ENCODE measurements at places on chromosomes 7 and 10.

DNA sequence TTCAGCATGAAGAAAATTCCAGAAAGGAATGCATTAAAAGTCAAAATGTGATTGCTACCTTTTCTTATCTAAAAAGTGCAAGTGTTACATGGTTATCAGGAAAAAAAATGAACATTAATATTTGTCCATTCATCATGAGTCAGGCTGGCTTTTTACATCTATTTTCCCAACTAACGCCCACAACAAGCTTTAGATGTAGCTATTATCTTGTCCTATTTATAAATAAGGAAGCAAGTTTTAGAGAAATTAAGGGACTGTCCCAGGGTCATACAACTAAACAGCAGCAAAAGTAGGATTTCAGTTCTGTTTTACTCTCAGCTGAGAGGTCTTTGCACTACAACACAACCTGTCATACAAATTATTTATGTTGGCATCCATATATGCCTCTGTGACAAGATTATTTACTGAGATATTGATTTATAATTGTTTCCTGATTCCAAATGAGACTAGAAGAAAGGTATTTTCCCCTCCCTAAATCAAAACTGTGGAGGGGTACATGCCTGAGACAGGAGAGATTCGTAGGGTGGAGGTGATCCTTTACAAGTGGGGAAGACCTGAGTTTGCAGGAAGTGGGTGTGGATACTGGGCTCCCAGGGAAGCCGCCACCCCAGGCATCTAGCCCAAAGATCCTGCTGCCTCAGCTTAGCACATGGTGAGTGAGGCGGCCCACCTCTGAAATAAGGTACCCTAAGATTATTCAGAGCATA, 57.2 kb upstream of the ARID5B start:
- no peak for DNase-seq

GRCh38 chr10:120336911-120337540, 120.0 kb upstream of the PLPP4 start:
- DNase-seq, result peak; percentile 43

DNA sequence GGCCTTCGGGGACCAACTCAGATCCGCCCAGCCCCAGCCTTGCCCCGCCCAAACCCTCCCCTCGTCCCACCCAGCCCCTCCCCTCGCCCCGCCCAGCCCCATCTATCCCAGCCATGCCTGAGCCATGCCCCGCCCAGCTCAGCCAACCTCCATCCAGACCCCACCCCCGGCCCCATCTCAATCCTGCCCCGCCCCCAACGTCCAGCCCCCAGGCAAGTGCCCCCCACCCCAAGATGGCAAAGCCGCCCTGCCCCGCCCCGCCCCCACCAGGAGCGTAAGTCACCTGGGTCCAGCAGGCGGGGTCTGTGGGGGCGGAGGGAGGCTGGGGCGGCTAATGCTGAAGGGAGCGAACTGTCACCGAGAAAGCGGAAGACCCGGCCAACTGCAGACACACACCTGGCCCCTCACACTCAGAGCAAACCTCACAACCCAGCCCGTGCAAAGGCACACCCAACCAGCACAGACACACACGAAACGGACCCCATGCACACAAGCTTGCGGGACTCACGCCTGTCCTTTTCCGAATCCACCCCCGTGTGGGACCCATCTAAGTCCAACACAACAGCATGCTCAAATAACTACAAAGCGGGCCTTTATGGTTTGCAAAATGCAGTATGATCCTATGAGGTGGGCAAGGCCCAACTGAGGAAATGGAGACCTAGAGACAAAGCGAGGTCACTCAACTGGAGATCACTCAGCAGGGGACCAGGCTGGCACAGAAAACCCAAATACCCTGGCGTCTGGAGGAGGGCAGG, 11.5 kb upstream of the OGA start:
- no peak for DNase-seq

DNA sequence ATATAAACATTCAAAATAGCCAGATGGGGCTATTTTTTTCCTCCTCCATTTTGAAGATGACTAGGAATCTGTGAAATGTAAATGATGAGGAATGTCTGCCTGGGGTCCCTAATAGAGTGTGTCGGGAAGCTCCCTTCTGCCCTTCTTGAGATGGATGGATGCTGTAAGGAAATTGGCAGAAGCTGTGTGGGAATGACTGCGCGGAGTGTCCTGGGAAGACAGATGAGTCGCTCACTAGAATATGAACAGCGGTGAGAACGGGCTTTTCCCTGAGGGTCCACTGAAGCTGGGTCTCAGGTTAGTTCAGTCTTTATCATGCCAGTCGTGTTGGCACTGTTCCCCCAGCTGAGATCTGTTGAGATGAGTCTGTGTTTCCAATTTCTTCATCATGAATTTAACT, 75.1 kb upstream of the PLPP4 start:
- DNase-seq, result no peak

DNA sequence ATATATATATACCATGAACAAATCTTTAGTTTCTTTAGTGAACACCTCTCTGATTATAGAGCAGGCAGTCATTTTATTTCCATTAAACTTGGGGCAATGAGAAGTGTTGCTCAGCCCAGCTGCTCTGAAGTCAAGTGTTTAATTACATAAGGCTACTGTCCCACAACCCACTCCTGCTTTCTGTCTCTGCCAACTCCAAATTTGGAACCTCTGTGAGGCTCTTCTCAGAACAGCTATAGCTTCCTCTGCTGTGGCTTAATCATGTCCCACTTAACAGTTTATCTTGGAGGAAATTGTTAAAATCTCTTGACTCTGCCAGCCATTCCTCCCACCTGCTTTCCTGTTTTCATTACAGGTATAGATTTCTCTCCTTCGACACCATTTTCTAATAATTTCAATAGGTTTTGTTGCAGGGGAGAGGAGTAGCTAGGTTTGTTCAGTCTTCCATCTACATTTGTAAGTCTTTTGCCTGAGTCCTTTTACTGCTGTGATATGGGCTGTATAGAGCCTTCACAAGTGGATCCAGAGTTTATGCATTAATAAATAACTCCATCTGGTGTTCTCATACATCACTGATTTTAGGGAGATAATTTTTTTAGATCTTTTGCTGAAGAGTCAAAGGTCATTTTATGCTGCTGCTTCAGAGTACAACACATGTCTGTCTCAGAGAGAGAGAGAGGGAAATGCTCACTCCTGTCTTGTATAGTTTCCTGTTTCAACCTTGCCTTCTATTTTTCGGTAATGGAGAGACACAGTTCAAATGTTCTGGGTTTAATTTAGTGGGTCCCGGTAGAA, 170.4 kb downstream of the WNT2 start:
- no peak for DNase-seq

DNA sequence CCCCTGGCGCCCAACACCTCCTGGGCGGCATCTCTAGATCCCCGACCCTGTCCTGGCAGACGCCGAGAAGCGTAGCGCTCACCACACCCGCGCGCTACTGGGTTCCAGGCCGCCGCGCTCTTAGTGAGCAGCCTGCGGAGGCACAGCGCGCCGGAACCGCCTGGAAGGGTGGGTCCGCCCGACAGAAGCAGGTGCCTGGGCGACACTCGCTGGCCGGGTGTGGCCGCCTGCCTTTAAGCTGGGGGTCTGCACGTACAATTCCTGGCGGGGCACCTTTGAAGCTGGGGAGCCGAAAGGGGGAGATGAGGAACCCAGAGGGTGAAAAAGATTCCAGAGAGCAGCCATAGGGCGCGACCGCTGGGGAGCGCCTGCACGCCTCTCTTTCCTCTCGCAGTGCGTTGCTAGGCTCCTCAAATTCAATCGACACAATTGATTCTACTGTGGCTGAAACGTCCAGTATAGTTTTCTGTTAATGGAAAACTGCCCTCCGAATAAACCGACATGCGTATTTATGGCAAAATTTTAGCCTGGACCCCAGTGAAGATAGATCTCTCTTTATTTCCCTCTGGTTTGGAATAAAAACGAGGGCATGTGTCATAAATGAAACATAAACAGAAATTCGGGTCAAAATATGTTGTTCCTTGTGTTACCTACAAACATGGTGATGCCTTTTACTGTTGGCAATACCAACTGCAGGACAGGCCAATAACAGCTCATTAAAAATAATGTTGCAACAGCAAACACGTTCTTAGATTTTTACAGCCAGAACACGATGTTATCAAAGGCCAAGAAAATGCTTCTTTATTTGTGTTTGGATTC, 4.6 kb downstream of the HMX3 start:
- peak; percentile 79 for DNase-seq

GRCh38 chr10:120614680-120615079, 157.7 kb downstream of the PLPP4 start:
- DNase-seq, result no peak

- DNase-seq, result peak; percentile 21
These were observed 49.0 kb downstream of the WNT2 start for GRCh38 chr7:117273814-117274225.

GRCh38 chr7:158784270-158784669, 45.0 kb downstream of the ESYT2 start:
- no peak for DNase-seq

- DNase-seq, result no peak
These were observed 63.4 kb upstream of the NPTX2 start for GRCh38 chr7:98553666-98554065.

GRCh38 chr7:26376175-26376917, 84.7 kb downstream of the SNX10 start:
- peak; percentile 95 for DNase-seq

DNA sequence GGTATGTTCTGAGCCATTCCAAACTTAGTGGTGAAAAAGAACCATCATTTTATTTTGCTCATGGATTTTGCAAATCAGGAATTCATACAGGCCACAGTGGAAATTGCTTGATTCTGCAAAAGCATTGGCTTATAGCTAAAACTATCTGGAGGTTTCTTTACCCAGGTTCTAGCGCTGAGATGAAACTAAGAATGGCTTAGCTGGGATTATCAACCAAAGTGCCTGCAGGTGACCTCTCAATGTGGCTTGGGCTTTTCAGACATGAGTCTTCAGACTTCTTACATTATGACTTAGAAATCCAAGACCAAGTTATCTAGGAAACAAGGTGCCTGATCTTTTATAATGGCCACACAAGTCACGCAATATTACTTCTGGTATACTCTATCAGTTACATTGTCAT, 140.1 kb downstream of the HGF start:
- no peak for DNase-seq

GRCh38 chr7:3056234-3057065, 12.8 kb upstream of the CARD11 start:
- no peak for DNase-seq

- no peak for DNase-seq
These were observed 625 bp downstream of the RP9 start for GRCh38 chr7:33108554-33109004.

- no peak for DNase-seq
These were observed 158.8 kb downstream of the DNAJB6 start for GRCh38 chr7:157495594-157495993.

DNA sequence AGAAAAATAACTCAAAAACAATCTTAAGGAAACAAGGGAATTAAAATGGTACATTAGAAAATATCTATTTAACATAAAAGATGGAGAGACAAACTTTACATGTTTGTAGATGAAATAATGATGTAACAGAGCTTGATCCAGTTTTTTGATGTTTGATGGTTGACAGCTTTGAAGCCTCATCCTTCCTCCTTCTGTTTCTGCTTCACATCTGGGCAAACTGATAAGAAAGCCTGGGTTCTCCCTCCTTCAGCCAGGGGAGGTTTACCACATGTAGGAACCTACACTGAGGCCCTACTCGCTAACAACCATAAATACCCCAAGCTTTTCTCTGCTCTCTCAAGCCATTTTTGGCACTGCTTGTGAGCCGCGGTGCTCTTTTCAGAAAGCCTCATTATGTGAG, 82.8 kb upstream of the ZNF32 start:
- no peak for DNase-seq

DNA sequence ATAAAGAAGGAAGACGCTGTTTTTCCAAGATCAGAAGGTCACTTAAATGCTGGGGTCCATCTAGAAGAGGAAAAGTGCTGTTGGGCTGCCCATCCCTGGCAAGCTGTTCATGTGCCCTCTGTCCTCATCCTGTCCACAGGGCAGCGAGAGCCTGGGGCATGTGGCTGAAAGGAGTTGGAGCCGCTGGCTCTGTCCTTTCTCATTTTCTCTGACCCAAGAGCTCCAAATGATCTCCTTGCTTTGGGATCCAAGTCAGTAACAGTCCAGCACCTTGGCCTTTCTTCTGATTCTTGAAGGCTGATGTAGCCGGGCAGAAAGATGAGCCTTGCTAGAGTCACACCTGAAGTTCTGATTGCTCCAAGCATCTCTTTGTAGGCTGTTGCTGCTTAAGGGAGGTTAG, 44.4 kb downstream of the SPDYE5 start:
- DNase-seq, result no peak

DNA sequence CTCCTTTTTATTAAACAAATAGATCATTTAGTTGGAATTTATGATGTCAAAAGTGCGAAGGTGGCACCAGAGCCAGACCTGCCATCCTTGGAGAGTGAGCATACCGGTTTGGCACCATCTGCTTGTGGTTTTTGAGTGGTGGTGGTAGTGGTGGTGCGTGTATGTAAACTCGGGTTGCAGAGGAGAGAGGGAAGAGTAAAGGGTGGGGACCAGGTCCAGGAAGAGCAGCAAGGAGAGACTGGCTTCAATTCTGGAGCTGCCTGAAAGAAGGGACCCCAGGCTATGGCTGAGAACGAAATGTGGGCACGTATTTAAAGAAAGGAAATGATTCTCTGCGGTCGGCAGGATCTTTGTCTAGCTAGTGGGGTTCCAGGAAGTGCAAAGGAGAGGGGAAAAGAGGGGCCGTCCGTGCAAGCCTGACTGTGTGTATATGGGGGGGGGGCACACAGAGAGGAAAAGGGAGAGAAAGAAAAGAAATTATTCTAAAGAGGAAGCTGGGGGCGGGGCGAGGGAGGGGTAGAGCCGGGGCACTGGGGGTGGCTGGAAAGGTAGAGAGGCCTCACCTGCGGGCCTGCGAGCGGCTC, 448 bp upstream of the GOLGA7B start:
- peak; percentile 43 for DNase-seq

DNA sequence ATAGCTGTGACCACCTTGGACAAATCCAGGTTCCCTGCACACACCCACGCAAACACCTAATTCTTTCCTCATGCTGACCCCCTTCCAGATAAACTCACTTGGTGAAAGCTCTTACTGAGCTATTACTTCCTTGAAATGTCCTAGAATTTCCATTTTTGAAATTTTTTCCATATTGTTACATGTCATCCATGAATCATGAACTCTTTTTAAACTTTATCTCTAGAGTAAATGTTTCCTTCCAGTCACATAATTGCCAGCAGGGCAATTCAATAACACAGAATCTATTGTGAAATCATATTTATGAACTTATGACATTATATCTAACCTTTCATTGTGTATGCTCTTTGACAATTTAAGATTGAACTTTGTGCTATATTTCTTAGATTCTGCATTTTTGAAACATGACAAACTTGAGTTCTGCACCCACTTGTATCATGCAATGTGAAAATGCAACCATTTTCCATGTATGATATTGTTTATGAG, 26.8 kb upstream of the FGL2 start:
- no peak for DNase-seq

DNA sequence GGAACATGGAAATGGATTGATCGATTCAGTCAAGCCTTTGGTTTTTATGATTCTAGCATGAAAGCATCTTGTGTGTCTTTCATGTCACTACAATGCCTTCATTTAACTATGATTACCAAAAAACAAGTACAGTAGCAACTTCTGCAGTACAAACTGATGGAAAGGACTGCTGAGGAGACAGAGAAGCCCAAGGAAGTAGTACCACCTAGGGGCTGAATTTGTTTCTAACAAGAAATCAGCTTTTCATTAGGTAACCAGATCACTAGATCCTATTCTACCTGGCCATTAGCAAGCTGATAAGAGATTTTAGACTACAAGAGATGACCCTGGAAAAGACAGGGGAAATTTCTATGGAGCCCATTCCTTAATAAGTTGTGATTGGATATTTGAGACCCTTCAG, 3.2 kb upstream of the IFIT1 start:
- no peak for DNase-seq
